Mammary microvascular endothelial cell (primary cell): ENCODE measurements at places on chromosomes 7 and 10. TPM values are rescaled to one million over a fixed set of nuclear protein-coding genes. Genes with fewer than 3 reads are reported as not detected.

The PCLO gene
- total RNA-seq: 0.33 and 0.34 TPM in 2 replicates

The CRHR2 gene
- total RNA-seq: not detected in 2 replicates

The GTF2IRD1 gene
- total RNA-seq: 11.6 and 16.9 TPM in 2 replicates

The SNX10 gene
- 2.8 and 3.5 TPM in 2 replicates for total RNA-seq

The CALML5 gene
- total RNA-seq: not detected in 2 replicates

The FAM13C gene
- 0.20 and 0.73 TPM in 2 replicates for total RNA-seq

The GPRIN2 gene
- not detected in 2 replicates for total RNA-seq

The NPY4R2 gene
- not detected in 2 replicates for total RNA-seq

The NRG3 gene
- total RNA-seq: 0.13 and 0.20 TPM in 2 replicates

The LRRD1 gene
- 0.07 TPM in 1 of 2 replicates, not detected in the other for total RNA-seq

The TFR2 gene
- under 0.01 and 0.44 TPM in 2 replicates for total RNA-seq

The TMEM236 gene
- total RNA-seq: 0.79 and 0.80 TPM in 2 replicates

The LAMB1 gene
- 235 and 248 TPM in 2 replicates for total RNA-seq

The ATP6V1F gene
- 128 and 142 TPM in 2 replicates for total RNA-seq

The NUTM2B gene
- total RNA-seq: 0.27 TPM in 1 of 2 replicates, not detected in the other

The PKD2L1 gene
- not detected in 2 replicates for total RNA-seq

The BAIAP2L1 gene
- 2.4 and 4.1 TPM in 2 replicates for total RNA-seq

The CALD1 gene
- total RNA-seq: 120 and 124 TPM in 2 replicates

The ZC3HAV1L gene
- total RNA-seq: 15.3 and 23.7 TPM in 2 replicates

The ARMC3 gene
- total RNA-seq: not detected in 2 replicates

The SYT15 gene
- total RNA-seq: under 0.01 and 0.20 TPM in 2 replicates

The CLCN1 gene
- not detected in 2 replicates for total RNA-seq

The FAM25A gene
- total RNA-seq: not detected in 2 replicates

The PNLIP gene
- total RNA-seq: not detected in 2 replicates

The LRMDA gene
- 8.8 and 13.7 TPM in 2 replicates for total RNA-seq

The GPR158 gene
- not detected in 2 replicates for total RNA-seq

The CLDN4 gene
- 0.10 and 0.27 TPM in 2 replicates for total RNA-seq

The CYP2W1 gene
- total RNA-seq: not detected in 2 replicates

The STAG3 gene
- 0.10 and 0.13 TPM in 2 replicates for total RNA-seq

The SPAM1 gene
- not detected in 2 replicates for total RNA-seq

The OR2A12 gene
- not detected in 2 replicates for total RNA-seq

The PPP1R17 gene
- not detected in 2 replicates for total RNA-seq

The C1GALT1 gene
- 36.4 and 63.7 TPM in 2 replicates for total RNA-seq

The CPSF4 gene
- 17.6 and 20.2 TPM in 2 replicates for total RNA-seq

The OR2A5 gene
- total RNA-seq: not detected in 2 replicates

The ASAH2 gene
- 0.64 and 1.00 TPM in 2 replicates for total RNA-seq

The SNCG gene
- total RNA-seq: 77.7 and 80.4 TPM in 2 replicates

The TWIST1 gene
- total RNA-seq: not detected in 2 replicates

The GDF2 gene
- not detected in 2 replicates for total RNA-seq

The SPDYE6 gene
- total RNA-seq: 0.07 TPM in 1 of 2 replicates, not detected in the other

The CYP2C19 gene
- total RNA-seq: not detected in 2 replicates

The SAMD8 gene
- total RNA-seq: 16.1 and 17.5 TPM in 2 replicates

The SFXN2 gene
- 2.1 and 3.5 TPM in 2 replicates for total RNA-seq

The GRM3 gene
- not detected in 2 replicates for total RNA-seq

The TUBB8 gene
- 0.13 TPM in 1 of 2 replicates, not detected in the other for total RNA-seq

The JCAD gene
- 24.7 and 27.5 TPM in 2 replicates for total RNA-seq

The MRLN gene
- not detected in 2 replicates for total RNA-seq

The NXPH1 gene
- total RNA-seq: not detected in 2 replicates

The CLDN3 gene
- total RNA-seq: 0.98 and 1.2 TPM in 2 replicates

The LIPJ gene
- not detected in 2 replicates for total RNA-seq

The TEX36 gene
- not detected in 2 replicates for total RNA-seq
